ENCODE measurements at places on chromosomes 7 and 10.

DNA sequence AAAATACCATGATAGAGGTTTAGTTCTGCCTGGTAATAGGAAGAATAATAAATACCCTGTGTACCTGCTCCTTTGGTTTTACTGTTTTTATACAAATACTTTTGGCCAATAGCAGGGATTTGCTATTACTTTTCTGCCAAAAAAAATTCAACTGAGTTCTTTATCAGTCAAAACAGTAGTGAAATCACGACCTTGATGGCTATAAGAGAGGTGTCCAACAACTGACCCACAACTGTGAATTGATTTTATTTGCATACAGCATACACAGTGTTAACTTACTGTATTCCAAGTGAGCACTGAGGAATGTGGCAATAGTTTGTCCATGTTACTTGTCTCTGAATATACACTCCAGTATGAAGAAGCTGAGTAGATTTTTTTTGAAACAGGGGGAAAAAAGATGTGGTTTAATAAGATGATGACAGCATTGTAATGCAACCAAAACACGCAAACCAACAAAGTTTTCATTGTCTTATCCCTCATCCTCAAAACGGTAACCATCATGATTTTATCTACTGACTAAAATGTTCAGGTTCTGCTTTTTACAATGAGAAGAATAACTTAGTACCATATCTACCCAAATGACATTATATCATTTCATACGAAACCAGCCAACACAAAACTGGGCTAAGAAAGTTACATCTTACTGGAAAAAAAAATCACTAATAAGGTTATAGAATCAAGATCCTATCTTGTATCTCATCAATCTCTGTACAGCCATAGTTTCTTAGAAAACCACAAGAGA, 63.3 kb downstream of the GSAP start:
- peak; percentile 25 for DNase-seq

- DNase-seq = no peak
Observed at GRCh38 chr7:73341877-73342276, 13.9 kb downstream of the FKBP6 start.

DNA sequence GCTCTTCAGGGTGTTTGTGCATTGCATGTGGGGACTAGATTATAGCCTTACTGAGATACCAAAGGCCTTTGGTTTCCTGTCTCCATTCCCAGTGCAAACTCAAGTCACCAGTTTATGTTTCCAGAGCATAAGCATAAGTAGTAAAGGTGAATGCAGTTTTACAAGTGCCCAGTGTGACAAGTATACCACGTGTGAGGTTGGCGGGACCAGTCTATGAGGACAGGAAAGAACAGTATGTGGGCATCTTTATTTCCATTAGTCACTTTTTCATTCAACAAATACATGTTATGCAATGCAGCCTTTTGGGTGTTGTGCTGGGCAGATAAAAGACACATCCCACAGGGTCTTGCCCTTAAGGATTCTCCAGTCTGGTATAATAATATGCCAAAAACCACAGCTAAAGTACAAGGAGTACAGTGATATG, 146.5 kb downstream of the ARID5B start:
- peak; percentile 54 for DNase-seq

- DNase-seq = no peak
Observed at GRCh38 chr7:159031750-159032149, 112.9 kb downstream of the VIPR2 start.

- DNase-seq = no peak
Observed at GRCh38 chr7:26705567-26705966, 158.8 kb downstream of the SKAP2 start.

DNA sequence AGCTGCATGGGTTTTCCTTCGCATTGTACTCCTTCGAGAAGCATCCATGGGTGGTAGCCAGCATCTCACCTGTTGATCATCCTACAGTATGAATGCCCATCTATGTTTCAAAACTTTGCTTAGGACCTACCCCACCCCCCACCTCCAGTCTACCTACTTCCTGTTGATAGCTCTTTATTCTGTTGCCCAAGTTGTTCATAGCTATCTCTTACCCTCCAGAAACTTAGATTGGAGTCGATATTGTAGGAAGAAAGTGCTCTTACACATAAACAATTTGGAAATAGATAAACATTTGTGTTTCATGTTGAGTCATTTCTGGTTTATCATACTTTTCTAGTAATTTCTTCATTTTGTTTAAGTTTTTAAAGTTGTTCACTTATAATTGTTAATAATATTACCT, 90.1 kb downstream of the FAS start:
- DNase-seq = no peak

DNA sequence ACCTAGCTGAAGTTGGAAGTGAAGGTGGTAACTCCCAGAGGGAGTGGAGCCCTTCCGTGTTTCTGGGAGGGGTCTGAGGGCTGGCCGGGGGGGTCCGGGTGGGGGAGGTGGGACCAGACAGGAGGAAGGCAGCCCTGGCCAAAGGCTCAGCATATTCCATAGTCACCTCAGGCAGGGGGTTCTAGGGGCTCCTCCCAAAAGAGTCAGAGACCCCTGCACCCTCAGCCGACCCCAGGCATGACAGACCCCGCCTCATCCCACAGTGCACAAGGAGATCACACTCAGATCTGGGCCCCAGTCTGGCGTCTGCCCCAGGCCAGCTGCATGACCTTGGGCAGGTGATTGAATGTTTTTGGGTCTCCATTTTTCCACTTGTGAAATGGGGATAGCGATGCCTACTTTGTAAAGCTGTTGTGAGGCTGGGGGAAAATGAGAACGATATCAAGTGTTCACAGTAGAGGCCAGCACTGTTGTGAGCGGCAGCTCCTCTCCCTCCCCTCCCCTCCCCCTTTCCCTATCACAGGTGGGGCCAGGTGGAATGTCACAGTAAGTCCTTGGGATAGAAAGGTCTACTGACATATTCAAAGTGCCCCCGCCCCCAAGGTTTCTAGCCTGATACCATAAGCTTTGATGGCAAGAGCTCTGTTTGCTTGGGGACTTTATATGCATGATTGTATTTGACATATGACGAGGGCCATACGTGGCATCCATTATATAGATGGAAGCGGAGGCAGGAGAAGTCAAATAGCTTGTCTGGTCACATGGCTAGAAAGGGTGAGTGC, 33.3 kb downstream of the DNAJB12 start:
- DNase-seq = no peak

DNA sequence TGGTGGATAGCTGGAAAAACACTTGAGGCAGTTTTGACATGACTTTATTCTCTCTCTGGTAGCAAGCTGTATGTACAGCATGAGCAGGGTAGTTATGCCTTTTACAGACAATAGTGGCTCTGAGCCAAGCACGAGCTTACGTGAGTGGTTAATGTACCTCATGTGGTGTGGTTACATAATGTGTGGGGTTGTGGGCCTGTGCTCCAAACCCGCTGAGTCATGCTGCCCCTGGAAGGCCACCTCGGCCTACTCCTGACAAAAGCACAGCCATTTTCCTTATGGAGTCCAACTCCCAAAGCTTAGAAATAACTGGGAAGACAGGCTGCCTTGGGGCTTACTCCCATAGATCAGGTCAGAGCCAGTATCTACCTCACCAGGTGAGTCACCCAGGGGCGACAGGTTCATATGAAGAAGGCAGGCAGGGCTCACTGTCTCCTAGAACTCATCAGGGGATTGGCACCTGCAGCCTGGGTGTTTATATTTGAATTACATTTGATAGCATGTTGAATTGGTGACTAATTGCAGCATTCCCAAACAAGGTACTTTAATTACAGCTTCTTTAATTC, 404.5 kb downstream of the ADRA2A start:
- no peak for DNase-seq

DNA sequence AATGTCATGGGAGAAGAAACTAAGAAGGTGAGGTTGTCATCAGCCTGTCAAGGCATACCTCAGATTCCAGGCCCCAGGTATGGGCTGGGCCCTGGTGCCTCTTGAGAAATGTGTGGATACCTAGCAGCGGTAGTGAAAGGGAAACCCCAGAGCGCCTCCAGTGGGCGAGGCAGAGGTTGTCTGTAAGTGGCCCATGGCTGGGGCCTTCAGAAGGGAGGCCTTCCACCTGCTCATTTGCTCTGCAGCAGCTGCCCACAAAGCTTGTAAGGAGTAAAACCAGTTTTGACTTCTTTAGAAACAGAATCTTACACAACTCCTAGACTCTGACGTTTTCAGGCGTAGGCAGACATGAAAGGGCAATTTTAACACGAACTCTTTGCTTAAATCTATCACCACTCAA, 509.9 kb downstream of the PARD3 start:
- DNase-seq = no peak

GRCh38 chr7:95899919-95900513, 127.7 kb downstream of the DYNC1I1 start:
- DNase-seq = no peak

GRCh38 chr7:122600630-122601029, 98.3 kb downstream of the RNF133 start:
- no peak for DNase-seq

DNA sequence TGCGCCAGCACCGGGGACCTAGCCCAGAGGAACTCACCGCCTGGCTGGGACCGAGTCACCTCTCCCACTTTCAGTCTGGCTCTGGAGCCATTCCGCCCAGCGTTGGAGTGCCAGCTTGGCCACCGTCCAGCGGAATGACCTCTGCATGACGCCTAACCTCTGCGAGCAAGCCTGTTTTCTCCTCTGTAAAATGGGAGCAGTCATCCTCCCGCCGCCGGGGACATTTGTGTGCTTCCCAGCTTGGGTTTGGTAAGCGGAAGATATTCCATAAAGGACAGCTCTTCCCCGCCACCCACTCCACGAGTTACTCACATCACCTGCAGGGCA, 1.3 kb upstream of the ZCCHC24 start:
- no peak for DNase-seq

DNA sequence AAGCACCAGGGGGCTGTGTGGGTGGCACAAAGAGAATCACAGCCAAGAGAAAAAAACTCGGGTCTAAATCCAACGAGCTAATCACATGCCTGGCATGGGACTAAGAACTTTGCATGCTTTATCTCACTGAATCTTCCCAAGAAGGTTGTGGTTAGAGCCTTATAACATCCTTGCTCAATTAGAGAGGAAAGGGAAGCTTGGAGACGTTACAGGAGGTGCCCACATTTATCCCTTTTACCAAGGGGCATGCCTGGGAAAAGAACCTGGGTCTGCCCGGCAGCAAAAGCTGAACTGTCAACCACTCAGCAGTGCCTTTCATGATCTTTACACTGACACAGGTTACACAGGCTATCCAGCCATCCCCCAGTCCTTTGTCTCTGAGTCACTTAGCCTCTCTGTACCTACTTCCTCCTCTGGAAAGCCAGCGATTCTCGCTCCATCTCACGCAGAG, 190.1 kb downstream of the PRPF18 start:
- DNase-seq = no peak

- DNase-seq = no peak
Observed at GRCh38 chr10:89425000-89425399, 10.6 kb downstream of the IFIT5 start.

DNA sequence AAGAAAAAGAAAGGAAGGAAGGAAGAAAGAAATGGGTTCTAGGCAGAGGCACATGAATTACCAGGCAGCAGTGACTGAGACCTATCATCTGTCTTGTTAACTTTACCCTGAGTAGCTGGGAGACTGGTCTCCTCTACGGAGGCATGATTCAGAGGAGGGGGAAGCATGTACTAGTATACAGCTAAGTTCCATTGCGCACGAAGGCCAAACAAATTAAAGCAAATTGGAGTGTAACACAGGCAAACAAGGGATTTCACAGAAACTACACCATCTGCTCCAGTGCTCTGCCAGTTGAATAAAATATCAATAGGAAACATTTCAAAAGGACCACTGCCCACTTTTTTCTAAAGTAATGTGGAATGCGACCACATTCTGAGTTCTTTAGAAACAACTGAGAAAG, 65.9 kb upstream of the RSU1 start:
- no peak for DNase-seq

- no peak for DNase-seq
Observed at GRCh38 chr10:95264227-95265051, 26.4 kb downstream of the PDLIM1 start.

DNA sequence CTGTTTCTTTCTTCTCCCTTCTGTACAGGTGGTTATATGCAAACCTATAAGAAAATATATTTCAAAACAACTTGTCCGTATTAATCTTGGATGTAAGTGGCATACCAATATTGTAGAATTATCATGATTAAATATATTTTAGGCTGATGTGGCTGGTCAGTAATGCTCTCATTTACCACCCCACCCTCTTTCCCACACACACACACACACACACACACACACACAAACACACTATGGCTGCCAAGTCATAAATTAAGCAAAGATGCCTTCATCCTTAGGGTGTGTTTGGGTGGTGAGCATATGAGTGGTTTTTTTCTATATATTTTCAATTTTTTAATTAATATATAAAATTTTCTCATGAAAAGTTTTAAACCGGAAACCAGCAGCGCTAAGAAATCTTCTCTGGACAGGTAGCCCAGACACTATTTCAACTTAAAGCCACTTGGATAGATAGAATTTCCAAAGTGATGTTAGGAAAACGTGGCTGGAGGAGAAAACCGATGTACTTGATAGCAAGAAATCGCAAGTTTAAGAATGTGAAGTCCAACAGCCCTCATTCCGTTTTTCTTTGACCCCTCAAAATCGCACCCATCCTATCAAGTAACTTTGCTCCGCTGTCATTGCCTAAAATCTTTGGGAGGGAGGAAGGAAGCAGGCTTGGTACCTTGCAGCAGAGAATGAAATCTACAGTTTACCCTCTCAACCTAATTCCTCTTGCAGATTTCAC, 171.7 kb downstream of the FAM107B start:
- no peak for DNase-seq

DNA sequence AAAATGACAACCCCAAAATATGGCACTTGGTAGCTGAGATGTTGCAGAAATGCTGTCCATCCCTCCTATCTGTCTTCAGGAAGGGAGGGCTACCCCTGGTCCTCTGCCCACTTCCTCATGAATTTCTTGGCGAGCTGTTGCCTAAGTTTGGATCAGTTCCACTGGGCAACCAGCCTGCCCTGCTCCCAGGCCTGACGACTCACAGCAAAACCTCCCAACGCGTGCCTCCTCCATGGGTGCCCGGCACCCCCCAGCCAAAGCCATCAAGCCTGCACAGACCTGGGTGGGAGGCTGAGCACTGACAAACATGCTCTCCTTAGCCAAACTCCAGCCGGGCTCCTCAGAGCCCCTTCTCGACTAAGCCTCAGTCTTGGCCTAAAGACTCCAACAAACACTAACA, 8.9 kb downstream of the VSTM4 start:
- DNase-seq = no peak

DNA sequence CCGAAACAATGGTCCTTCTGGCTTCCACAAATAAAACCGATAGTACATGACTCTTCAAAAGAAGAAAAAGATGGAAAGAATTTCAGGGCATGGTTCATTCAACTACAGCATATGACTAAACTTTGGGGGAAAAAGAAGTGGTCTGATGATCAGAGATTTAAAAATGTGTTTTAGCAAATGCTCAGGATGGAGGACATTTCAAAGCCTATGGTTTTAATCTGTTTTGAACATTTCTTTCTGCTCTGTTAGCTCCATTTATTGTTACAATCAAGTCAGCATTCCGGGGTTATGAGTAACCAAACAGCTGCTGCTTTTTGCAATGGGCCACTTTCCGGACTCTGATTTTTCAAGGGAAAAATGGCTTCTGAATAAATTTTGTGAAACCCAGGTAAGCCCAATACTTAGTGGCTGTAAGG, 142.4 kb downstream of the CUBN start:
- DNase-seq = no peak
